HS-27A (cell line): ENCODE measurements at places on chromosomes 5 and 9.

GRCh38 chr9:68896486-68896885, 117.4 kb downstream of the PRKACG start:
- DNase-seq, result no peak

- no peak for DNase-seq
These were observed 91.9 kb downstream of the FEM1C start for GRCh38 chr5:115452536-115453235.

GRCh38 chr9:125948887-125949596, 201.9 kb downstream of the PBX3 start:
- DNase-seq, result no peak

DNA sequence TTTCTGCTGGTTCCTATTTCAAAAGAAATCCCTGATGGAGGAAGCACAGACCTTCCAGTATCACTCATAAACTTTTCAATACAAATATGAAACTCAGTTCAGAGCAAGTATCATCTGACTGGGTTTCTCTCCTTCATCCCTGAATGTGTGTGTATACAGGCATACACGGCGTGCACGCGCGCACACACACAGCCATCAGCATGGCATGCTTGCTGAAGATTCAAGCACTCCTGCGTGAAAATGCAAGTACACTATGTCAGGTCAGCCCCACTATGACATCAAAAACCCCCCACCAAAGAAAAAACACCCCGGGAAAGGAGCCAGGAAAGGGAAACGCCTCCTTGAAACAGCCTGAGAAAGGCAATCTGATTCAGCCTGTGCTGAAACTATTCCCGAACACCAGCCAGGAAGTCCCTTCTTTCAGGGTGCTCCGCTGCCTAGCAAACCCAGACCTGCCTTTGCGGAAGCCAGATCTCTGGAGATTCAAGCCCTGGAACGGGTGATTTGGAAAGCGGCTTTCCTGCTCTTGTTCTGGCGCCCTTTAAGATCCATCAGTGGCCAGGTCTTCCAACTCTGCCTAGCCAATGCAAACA, 831 bp downstream of the KLHL3 start:
- no peak for DNase-seq

GRCh38 chr9:79877943-79878602, 306.3 kb downstream of the TLE4 start:
- no peak for DNase-seq

DNA sequence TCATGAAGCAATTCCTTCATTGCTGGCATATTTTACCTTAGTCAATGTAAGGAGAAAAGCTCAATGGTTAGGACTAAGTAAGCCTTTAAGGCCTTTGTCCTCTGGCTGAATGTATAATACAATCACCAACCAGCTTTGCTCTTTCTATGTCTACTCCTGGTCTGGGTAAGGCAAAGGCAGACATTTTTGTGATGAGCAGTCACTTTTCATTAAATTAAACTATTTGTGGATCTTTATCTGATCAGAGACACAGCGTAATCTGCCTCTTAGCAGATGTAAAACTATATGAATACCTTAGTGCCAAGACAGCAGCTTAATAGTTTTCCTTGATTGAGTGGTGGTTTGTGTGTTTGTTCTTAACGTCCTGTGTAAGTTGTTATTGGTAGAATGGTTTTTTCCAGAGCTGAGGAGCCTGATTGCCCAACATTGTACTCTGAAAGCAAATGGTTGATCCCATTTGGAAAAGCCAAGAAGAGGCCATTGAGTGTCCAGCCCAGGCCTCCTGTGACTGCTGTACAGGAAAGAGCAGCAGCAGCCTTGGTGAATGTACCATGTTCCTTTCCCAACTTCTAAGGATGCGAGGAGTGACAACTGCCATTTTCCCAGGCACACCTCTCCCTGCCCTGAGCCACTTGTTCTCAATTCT, 16.5 kb upstream of the CXXC5 start:
- DNase-seq, result no peak

DNA sequence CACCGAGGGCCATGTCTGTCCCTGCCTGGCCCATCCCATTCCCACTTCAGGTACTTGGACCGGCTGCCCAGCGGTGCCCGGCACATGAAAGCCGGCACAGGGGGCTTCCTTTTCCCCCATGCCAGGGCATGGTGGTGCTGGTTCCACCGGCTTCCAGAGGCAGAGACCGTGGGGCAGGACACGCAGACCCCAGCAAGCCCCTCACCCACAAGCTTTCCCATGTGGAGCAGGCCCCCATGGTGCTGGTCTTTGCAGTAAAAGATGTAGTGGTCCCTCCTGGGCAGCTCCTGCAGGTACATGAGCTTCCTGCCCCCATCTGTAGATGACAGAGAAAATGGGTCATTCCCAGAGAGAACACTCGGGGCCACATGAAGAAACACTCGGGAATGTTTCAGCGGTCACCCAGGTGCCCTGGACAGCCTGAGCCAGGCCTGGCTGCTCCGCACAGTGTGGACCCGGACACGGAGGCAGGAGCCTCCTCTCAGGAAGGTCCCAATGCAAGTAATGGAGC, 2.0 kb downstream of the OBP2B start:
- no peak for DNase-seq

GRCh38 chr9:133372144-133372543, 3.7 kb downstream of the SURF4 start:
- DNase-seq, result no peak
